ENCODE measurements at places on chromosomes 1 and 21.

- no peak for DNase-seq
Observed at GRCh38 chr1:1440262-1441001, 4.9 kb downstream of the VWA1 start.

DNA sequence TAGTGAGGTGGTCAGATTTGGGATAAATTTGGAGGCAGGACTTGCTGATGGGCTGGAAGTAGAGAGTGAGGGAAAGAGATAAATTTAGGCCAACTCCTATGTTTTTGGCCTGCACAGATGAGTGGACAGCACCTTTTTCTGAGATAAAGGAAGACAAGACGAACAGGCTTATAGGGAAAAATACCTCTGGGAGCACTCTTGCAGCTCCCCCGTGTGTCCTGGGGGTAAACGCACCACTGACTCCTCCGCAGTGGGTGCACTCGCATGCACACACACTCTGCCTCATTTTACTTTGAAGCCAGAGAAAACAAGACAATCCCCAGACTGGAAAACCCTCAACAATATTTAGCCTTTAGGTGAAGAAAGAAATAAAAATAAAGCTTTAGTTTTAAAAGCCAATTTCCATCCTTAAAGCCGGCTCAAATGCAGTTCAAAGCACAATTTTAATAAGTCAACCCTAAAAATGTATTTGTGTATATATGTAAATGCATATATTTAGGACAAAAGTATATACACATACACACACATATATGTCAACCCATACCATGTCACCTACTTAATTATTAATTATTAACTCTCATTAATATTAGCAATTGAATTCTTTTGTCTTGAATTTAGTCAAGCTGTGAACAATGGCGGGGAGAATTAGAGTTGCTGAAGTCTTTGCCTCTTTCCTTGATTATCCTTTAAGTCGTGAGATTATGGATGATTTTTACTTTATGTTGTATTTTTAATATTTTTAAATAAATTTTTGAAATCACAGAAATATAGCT is 341.8 kb downstream of the ZNF326 start:
- no peak for DNase-seq

DNA sequence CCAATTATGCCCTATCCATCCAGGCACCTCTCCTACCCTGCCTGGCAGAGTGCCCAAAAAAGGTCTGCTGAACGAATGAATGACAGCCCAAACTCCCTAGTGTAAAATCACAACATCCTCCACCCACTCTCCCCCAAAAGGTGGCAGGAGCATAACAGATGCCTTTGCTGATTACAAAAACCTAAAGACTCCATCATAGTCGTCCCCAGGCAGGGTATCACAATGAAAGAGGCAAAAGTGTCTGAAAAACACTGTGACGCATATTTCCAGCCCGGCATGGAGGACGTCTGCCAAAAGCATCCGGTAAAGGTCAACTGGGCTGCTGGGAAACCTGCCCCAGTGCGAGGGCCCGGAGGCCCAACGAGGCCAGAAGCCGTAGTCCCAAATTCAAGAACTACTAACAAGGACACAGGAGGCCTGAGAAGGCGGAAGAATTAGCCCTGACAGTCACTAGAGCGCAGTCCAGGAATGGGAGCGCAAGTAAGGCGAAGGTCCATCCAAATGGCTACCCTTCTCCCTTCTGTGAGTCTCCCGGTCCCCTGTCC is 576 bp downstream of the SMIM12 start:
- DNase-seq = no peak

- no peak for DNase-seq
Observed at GRCh38 chr1:91682882-91683597, 182.4 kb downstream of the CDC7 start.

DNA sequence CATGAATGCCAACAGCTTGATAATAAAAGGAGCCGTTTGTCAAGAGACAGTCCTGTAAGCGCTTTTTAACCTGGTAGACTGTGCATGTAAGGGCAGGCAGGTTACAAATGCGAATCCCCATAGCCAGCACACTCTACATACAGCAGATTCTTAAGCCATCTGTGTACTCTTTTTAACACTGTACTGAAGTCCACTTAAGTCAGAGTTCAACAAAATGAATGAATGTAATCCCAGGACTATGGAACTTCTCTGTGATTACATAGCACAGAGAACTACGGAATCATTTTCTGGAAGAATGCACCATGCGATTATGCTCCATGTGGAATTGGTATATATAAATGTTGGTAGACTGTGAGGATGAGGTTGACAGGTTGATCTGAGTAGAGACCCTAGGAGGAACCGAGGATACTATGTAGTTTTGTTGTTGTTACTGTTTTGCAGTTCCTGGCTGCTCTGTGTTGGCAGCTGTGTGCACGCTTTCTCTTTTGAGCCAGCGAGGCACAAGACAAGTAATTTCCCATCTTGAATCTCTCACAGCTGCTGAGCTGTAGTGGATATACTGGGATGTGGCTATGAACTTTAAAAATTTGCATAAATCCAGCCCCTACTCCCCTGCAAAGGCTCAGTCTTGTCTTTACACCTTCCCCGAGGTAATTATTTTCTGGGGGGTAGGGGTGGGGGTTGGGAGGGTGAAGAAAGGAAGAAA is 21.9 kb downstream of the LRRC8D start:
- DNase-seq = no peak

- no peak for DNase-seq
Observed at GRCh38 chr1:31010086-31010989, 55.2 kb downstream of the PUM1 start.

- no peak for DNase-seq
Observed at GRCh38 chr21:27787046-27787445, 820.2 kb upstream of the ADAMTS5 start.

DNA sequence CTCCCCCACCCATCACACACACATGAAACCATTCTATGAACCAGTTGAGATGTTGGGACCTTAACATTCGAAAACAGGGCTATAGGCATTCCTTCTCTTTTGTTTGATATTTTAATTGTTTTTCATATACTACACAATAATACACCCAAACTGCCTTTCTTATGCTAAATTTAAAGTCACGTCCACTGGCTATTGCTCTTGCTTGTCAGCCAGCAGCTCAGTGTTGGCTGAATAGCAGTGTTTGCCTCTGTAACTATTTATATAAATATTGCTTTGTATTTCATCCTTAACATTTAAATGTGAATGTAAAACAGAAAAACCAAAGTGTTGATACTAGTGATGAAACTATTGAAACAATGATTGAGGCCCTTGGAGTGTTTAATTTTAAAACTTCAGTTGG is 234.4 kb upstream of the KCNK2 start:
- DNase-seq = no peak

GRCh38 chr1:216560527-216560926 is 137.3 kb upstream of the USH2A start:
- no peak for DNase-seq

- DNase-seq = no peak
Observed at GRCh38 chr1:114215436-114215835, 61.8 kb upstream of the SYT6 start.

- no peak for DNase-seq
Observed at GRCh38 chr1:54836594-54836993, 35.5 kb upstream of the TTC22 start.

DNA sequence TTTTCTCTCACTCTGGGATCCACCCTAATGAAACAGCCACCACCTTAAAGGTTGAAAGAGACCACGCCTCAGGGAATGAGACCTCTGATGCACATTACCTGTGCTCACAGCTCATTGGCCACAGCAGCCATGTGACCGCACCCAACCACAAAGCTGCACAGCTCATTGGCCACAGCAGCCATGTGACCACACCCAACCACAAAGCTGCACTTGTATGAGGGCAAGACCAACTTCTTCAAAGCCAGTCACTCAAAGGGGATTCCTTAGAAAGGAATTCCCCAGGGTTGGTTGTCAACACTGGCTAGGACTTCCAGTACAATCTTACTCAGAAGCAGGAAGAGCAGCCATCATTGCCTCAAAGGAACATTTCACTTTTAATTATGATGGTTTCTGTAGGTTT is 43.6 kb upstream of the PDE9A start:
- DNase-seq = no peak

- DNase-seq = peak; percentile 15
Observed at GRCh38 chr1:41862384-41863221, 56.1 kb downstream of the HIVEP3 start.

GRCh38 chr1:27528818-27529703 is 39.1 kb upstream of the WASF2 start:
- DNase-seq = no peak

DNA sequence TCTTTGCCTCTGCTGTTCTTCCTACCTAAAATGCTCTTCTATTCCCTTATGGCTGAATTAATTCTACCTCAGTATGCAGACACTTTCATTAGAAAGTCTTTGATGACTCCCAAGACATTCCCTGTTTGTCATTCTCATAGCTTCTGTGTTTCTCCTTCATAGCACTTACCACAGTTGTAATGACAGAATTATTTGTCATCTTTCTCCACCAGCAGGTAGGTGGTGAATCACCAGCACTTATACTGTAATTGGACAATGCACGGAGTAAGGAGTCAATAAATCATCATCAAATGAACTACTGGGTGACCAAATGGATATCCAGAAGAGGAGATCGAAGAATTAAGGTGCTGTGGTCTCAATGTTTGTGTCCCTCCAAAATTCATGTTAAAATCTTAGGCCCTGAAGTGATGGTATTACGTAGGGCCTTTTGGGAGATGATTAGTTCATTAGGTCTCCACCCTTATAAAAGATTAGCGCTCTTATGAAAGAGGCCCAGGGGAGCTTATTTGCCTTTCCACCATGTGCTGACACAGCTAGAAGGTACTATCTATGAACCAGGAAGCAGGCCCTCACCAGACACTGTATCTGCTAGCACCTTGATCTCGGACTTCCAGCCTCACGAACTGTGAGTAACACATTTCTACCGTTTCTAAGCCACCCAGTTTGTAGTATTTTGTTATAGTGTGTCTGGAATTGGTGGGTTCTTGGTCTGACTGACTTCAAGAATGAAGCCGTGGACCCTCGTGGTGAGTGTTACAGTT is 2.4 kb upstream of the CCT8 start:
- no peak for DNase-seq

- no peak for DNase-seq
Observed at GRCh38 chr1:21626921-21627339, 42.2 kb downstream of the RAP1GAP start.

DNA sequence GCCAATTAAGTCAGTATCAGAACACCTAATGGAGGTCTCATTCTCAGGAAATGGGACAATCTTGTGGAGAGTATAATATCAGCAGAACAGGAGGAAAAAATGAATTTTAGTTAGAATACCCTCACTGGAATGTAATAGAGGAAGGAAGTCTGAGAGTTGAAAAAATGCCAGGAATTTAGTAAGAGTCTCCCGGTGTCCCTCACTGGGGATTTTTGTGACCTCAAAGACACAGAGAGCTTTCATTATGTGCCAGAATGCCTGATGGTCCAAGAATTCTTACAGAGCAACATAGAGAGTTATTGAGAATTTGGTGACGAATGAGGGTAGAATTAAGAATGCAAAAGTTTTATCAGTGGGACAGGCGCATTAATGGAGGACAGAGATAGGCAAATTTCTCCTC is 443.5 kb upstream of the B3GALT2 start:
- no peak for DNase-seq

DNA sequence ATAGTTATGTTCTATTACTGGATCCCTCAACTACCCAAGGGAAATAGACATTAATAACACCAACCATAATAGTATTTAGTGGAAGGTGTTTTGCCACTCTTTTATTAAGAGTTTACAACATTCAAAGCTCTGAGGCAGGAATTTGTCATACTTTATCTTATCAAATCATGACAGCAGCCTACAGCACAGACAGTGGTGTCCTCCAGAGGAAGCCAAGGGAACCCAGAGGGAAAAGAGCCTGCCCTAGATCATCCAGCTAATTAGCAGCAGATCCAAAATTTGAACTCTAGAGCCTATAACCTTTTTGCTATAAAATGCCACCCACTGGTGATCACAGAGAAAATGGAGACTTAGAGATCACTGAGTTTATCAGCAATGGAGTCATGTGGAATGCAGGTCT is 18.2 kb downstream of the VAV3 start:
- no peak for DNase-seq
